ENCODE measurements at places on chromosomes 16 and 17.

GRCh38 chr16:4388271-4389021, 16.8 kb downstream of the VASN start:
- no peak for DNase-seq

GRCh38 chr17:9330611-9331271, 244.9 kb downstream of the STX8 start:
- DNase-seq: no peak

GRCh38 chr16:88536971-88537751, 33.0 kb upstream of the ZC3H18 start:
- no peak for DNase-seq

- no peak for DNase-seq
Measured at GRCh38 chr17:9028988-9029570, 7.8 kb downstream of the NTN1 start.

DNA sequence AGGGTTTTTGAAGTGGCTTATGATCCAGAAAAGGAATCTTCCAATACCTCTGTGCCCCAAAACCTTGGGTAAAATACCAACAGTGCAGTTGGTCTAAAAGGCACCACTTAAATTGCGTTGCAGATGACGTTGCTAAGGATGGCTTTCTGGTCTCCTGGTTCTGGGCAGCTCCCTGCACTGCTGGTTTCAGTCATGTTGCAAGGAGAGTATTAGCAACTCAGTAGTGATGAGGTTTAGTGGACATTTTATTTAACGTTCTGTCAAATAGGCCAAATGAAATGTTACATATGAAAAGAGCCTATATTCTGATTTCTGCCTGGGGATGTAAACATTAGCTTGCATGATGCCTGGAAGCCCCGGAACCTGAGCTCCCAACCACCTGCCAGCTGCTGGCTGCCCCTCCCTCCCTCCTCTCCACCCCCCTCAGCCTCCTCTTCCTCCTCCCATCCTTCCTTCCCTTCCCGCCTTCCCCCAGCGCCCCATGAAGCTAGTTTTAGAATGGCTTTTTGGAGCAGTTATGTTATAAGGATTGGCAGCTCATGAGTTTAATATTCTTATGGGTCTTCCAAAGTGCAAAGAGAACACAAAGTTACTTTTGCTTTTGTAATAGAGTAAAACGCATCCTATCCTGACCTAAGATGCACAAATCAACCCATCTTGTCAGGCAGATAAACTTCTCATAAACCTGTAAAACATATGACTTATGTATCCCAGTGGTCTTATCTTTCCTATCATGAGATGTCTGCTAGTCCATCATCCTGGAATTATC, 20.7 kb downstream of the CD7 start:
- no peak for DNase-seq

Data from activated gamma-delta T cell treated with Interleukin-2 at 50 U/mL for 16 hours (primary cell).